B cell (primary cell): ENCODE measurements at places on chromosomes 5 and 9. TPM values are rescaled to one million over a fixed set of nuclear protein-coding genes. Genes with fewer than 3 reads are reported as not detected.

DNA sequence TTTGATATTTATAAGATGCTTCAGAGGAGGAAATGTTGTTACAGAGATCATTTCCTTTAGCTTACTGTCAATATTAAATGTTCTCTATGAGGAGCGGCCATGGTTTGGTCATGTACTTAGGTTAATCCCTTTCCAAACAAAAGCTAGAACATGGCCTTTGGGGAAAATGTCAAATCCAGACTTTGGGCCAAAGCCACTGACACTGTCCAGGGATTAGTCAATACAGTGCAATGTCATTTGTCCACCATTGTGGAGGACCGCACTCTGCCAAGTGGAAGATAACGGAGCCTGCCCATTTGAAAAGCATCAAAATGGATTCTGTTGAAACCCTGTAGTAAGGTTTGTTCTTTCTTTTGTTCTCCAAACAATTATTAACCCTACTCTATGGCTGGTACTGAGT is 50.1 kb downstream of the FRMPD1 start:
- no peak overlapping the region for H3K27ac ChIP-seq
- H3K27me3 ChIP-seq = no peaks in the 10 kb centered on the region
- no peaks in the 10 kb centered on the region for H3K4me1 ChIP-seq

DNA sequence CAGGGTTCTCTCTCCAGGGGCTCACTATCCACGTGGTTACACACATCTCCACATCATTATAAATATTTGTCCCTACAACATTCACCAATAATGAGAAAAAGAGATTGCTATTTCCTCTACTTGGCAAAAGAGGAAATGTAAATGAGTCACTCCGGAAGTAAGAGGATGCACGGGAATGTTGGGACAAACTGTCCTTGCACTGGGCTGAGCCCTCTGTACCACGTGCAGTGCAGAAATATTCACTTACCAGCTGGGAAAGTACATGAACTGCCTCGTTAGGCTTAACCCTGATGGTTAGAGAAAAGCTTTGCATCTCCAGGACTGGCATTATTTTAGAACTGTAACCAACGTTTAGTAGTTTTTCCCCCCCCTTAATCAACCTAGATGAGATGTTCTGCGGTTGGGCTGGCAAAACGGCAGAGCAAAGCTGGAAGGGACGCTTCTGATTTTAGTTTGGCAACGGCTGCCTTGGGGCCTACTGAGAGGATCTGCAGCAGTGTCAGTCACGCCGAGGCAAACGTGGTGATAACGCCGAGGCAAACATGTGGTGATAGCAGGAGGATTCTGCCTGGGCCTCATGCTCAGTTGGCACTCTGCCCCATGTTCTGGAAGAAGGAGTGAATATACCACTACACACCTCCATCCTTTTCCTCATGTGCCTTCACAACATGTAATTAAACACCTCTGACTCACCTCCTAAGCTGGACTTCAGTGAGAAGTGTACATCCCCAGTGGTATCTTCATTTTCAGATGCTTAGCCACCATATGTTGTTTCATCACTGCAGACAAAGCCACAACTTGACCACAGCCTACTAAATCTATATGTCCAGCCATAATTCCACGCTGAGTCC is 661.4 kb upstream of the KLF4 start:
- H3K27me3 ChIP-seq = no peaks in the 10 kb centered on the region
- no peaks in the 10 kb centered on the region for H3K36me3 ChIP-seq
- H3K4me3 ChIP-seq = no peak overlapping the region
- no peaks in the 10 kb centered on the region for H3K4me1 ChIP-seq
- no peak for DNase-seq

GRCh38 chr5:1747079-1747802 is 52.4 kb downstream of the MRPL36 start:
- DNase-seq = no peak
- H3K27me3 ChIP-seq = no peaks in the 10 kb centered on the region
- no peaks in the 10 kb centered on the region for H3K4me1 ChIP-seq
- H3K27ac ChIP-seq = no peak overlapping the region
- no peaks in the 10 kb centered on the region for H3K36me3 ChIP-seq

DNA sequence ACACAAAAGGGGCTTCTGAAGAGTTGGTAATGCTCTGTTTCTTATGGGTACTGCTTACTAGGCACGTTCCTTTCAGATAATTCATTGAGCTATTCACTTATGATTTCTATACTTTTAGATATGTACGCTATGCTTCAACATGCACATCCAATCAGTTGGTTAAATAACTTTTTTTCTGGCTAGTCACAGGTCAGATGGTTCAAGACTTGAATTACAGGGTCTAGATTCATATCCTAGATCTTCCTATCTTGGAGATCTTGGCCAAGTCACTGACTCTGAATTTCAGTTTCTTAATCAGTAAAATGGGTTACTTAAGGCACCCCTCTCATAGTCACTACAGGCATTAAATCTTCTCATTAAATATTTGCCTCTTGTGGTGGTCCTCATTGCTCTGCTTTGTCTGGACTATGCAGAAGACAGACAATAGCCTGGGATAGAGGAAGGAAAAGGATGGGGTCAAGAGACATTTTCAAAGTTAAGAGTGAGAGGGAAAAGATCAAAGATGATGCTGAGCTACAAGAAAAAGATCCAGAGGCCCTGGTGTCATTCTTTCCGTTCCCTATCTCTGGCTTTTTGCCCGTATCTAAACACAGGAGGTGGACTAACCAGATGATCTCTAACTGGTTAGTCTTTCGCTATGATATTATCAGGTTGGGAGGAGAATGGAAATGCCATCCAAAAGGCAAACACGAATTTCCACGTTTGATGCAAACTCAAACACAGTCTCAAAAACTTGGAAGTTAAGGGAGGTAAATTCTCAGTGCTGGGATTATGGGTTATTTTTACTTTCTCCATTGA is 1.8 kb upstream of the CCDC180 start:
- no peak overlapping the region for H3K27ac ChIP-seq
- no peak for DNase-seq
- H3K27me3 ChIP-seq = no peaks in the 10 kb centered on the region
- no peak overlapping the region for H3K4me3 ChIP-seq

GRCh38 chr5:181058786-181059296 is 18.8 kb downstream of the BTNL9 start:
- no peak for DNase-seq
- H3K27me3 ChIP-seq = no peaks in the 10 kb centered on the region
- H3K27ac ChIP-seq = no peak overlapping the region
- no peaks in the 10 kb centered on the region for H3K36me3 ChIP-seq

GRCh38 chr5:8756498-8757084 is 789.3 kb downstream of the SEMA5A start:
- no peaks in the 10 kb centered on the region for H3K36me3 ChIP-seq
- no peak overlapping the region for H3K27ac ChIP-seq
- DNase-seq = no peak
- H3K4me1 ChIP-seq = no peaks in the 10 kb centered on the region
- H3K4me3 ChIP-seq = no peak overlapping the region

- no peak for DNase-seq
- no peaks in the 10 kb centered on the region for H3K27me3 ChIP-seq
- H3K4me1 ChIP-seq = no peaks in the 10 kb centered on the region
- no peak overlapping the region for H3K27ac ChIP-seq
- no peak overlapping the region for H3K4me3 ChIP-seq
Observed at GRCh38 chr9:27880156-27880555, 306.9 kb upstream of the C9orf72 start.

DNA sequence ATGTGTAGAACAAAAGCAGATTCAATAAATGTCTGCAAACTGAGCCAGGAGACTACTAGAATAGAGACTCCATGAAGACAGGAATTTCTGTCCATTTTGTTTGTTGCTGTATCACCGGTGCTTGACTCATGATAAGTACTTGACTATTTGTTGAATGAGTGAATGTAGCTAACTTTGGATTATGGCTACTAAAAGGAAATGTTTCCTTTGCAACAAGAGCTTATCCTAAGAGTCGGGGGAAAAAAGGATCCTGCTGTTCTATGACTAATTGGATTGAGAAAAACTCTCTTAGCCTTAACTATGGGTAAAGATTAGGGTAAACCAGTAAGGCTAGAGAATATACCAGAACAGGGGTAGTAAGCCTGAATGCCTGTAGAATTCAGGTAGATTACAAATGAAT is 3.5 kb downstream of the PAIP1 start:
- H3K27me3 ChIP-seq = no peaks in the 10 kb centered on the region
- H3K27ac ChIP-seq = no peak overlapping the region
- DNase-seq = no peak
- H3K36me3 ChIP-seq = peaks cover 45% of the 10 kb centered on the region
- no peak overlapping the region for H3K4me3 ChIP-seq

GRCh38 chr9:14180960-14181537 is 132.9 kb downstream of the NFIB start:
- H3K27ac ChIP-seq = no peak overlapping the region

DNA sequence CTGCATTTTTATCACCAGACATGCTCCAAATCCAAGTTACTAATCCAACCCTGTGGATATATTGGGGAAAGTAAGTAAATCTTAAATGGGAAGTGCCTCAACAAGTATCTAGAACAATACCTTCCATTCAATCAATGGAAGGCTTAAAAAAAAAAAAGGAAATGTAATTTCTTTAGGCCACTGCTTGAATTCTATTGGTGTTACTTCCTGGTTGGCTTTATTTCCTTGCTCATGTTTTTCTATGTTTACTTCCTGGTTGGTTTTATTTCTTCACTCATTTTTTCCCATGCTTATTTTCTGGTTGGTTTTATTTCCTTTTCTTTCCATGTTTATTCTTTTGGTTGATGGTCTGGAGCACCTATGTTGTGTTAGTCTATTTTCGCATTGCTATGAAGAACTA is 363.9 kb downstream of the KDM4C start:
- peaks cover 63% of the 10 kb centered on the region for H3K36me3 ChIP-seq
- H3K27ac ChIP-seq = no peak overlapping the region
- H3K4me3 ChIP-seq = no peak overlapping the region
- no peaks in the 10 kb centered on the region for H3K27me3 ChIP-seq

- no peaks in the 10 kb centered on the region for H3K4me1 ChIP-seq
- no peaks in the 10 kb centered on the region for H3K36me3 ChIP-seq
- peaks cover 4% of the 10 kb centered on the region for H3K27me3 ChIP-seq
- H3K4me3 ChIP-seq = no peak overlapping the region
- H3K27ac ChIP-seq = no peak overlapping the region
Observed at GRCh38 chr9:95373069-95373681, 55.7 kb upstream of the FANCC start.

GRCh38 chr5:123142206-123142915 is 53.3 kb downstream of the PRDM6 start:
- H3K4me1 ChIP-seq = no peaks in the 10 kb centered on the region
- DNase-seq = no peak
- H3K27me3 ChIP-seq = peaks cover 6% of the 10 kb centered on the region
- no peaks in the 10 kb centered on the region for H3K36me3 ChIP-seq
- no peak overlapping the region for H3K4me3 ChIP-seq
- no peak overlapping the region for H3K27ac ChIP-seq

DNA sequence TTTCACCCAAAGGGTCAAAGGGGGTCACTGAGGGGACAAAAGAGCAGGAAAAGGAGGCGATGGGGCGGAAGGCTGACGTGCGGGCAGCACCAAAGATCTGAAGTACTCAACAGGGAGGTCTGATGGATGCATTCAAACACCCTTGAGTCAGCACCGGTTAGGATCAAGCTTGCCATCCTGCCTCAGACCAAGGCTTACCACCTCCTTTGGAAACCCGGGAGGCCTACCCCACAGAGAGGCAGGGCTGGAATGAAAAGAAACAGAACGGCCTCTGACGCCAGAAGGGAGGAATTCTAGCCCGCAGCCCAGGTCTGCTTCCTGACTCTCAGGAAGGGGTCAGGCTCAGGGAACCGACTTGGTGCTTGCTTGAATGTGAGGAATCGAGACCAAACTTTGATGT is 125.6 kb downstream of the PAPPA start:
- H3K36me3 ChIP-seq = no peaks in the 10 kb centered on the region
- no peaks in the 10 kb centered on the region for H3K27me3 ChIP-seq
- no peaks in the 10 kb centered on the region for H3K4me1 ChIP-seq
- no peak overlapping the region for H3K4me3 ChIP-seq
- H3K27ac ChIP-seq = no peak overlapping the region

DNA sequence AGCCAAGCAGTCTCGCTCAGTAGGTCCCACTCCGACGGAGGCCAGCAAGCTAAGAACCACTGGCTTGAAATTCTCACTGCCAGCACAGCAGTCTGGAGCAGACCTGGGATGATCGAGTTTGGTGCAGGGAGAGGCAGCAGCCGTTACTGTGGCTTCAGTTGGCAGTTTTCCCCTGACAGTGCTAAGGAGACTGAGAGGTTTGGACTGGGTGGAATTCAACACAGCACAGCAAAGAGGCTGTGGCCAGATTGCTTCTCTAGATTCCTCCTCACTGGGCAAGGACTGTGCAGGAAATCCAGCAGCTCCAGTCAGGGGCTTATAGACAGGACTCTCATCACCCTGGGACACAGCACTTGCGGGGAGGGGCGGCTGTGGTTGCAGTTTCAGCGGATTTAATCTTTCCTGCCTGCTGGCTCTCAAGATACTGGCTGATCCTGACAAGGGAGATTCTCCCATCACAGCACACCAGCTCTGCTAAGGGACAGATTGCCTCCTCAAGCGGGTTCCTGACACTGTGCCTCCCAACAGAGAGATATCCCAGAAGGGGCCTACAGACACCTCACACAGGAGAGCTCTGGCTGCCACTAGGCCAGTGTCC is 122.1 kb downstream of the YIPF5 start:
- no peaks in the 10 kb centered on the region for H3K36me3 ChIP-seq
- no peak overlapping the region for H3K4me3 ChIP-seq
- H3K27me3 ChIP-seq = no peaks in the 10 kb centered on the region
- no peak for DNase-seq

DNA sequence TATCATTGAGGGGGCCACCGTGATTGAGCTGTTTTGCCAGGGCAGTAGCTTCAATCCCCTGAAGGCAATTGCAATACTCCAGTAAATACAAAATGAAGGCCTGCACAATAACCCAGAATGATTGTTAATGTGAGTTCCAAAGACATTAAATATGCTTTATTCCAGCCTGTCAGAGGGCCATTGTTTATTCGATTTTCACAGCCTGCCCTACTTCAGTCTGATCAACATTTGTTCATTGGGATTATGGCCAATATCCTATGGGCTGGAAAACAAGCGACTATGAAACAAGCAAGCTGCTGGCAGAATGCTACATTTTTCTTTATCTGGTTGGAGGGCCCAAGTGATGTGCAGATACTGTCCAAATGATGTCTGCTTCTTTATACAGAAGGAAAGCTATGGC is 543.1 kb downstream of the TLE1 start:
- DNase-seq = no peak
- no peaks in the 10 kb centered on the region for H3K27me3 ChIP-seq
- no peak overlapping the region for H3K4me3 ChIP-seq
- no peaks in the 10 kb centered on the region for H3K4me1 ChIP-seq
- no peaks in the 10 kb centered on the region for H3K36me3 ChIP-seq

DNA sequence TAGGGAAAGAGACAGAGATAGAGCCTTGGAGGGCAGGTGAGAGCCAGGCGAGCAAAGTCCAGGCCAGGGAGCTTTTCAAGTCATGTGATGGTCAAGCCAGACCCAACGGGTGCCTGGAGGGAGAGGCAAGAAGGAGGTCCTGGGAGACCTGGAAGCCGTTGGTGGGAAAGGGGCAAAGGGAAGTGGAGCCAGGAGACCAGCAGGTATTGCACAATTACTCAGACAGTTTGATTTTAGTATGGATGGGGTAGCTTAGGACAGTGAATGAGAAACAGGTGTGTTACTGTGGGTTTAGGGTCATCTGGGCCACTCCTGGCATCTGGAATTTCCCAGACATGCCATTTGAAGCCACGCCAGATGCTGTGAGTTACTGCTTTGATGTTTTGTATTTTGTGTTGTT is 5.1 kb downstream of the SECISBP2 start:
- no peaks in the 10 kb centered on the region for H3K27me3 ChIP-seq
- H3K4me1 ChIP-seq = peaks cover 12% of the 10 kb centered on the region
- DNase-seq = no peak
- H3K27ac ChIP-seq = no peak overlapping the region
- no peak overlapping the region for H3K4me3 ChIP-seq
- H3K36me3 ChIP-seq = peaks cover 6% of the 10 kb centered on the region

The SPEF2 gene
- 0.59 and 1.00 TPM in 2 replicates for total RNA-seq

The KIF27 gene
- 10.0 and 10.7 TPM in 2 replicates for total RNA-seq

The SLC46A2 gene
- not detected in 2 replicates for total RNA-seq

The IL3 gene
- not detected in 2 replicates for total RNA-seq

The OR1J2 gene
- total RNA-seq = not detected in 2 replicates
